Stimulated activated CD4-positive, alpha-beta T cell treated with anti-CD3 and anti-CD28 coated beads, TNF-alpha, amount 100 ng/mL, for 1 hour (primary cell): ENCODE measurements at places on chromosomes 4 and X.

GRCh38 chrX:139889760-139890159, 43.1 kb downstream of the ATP11C start:
- no peak for DNase-seq

GRCh38 chr4:155403886-155404285, 27.1 kb upstream of the MAP9 start:
- no peak for DNase-seq

DNA sequence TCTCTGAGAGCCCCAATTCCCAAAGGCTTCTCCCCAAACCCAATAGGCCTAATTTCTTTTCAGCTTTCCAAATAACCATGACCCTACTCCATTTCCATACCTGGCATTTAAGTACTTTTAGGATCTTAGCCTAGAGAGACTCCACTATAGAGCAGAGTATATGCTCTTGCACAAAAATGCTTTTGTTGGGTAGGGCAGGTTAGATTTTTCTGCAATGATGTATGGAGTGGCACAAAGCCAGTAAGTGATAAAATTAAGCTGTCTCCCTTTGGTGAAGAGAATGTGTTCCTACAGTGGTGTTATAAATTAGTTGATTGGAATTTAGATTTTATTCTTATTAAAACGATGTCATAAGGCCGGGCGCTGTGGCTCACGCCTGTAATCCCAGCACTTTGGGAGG, 124.9 kb downstream of the INPP4B start:
- DNase-seq, result no peak

DNA sequence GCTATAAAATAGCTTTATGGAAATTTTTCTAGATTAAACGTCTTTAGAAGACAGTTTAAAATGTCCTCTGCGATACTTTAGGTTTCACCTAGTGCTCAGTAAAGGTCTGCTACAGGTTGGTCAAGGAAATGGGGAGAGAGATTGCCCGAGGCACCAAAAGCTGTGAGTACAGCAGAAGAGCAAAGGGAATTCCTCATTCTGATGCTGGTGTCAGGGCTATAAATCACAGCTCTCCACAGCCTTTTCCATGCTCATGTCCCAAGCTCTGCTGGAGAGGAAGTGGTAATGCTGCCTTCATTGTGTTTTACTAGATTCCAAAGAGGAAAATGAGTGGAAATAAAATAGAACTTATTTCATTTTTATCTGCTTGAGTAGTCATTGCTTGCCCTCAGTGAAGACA, 2060.4 kb downstream of the ARAP2 start:
- no peak for DNase-seq

DNA sequence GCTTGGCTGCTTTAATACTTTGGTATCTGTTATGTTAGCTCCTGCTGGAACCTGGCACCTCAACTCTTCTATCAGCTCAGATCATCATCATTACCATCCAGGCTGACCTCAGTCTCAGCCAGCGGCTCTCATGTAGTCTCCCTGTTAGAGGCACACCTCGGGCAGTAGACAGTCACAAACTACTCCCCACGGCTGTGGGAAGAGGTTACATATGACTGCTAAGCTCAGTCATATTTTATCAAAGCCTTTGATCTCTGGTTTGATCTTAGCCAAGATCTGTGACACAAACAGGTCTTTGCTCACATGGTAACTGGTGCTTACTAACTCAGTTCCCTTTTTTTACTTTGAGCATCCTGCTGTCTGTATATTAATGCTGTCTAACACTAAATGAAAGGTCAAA, 384.9 kb downstream of the CENPC start:
- DNase-seq, result no peak

DNA sequence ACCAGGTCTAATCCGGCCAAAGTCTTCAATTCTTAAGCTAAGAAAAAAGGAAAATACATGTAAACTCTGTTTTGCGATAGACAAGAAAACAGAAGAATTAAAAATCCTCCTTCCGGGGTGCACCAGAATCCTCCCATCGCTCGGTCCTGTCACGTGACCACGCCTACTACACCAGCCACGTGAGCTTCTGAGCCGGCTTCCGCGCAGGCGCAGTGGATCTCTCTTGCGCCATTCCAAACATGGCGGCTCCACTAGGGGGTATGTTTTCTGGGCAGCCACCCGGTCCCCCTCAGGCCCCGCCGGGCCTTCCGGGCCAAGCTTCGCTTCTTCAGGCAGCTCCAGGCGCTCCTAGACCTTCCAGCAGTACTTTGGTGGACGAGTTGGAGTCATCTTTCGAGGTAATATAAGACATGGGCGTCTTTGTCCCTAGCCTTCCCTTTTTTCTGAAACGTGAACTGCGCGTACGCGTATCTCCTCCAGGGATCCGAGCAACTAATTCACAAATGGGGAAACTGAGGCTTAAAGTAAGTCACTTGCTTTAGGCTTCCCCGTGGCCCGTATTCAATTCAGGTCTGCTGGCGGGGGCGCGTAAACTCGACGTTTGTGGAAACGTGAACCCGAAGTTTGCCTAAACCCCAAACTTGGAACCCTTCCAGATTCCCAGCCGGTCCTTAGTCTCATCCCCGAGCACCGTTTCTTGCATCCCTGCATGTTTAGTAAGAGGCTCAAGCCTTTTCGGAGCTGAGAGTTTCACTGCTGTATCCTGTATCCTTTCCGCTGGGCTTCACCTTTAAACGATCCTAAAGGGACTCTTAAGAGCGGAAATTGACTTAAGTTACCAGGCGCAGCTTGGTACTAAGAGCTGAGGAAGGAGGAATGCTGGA, at the start of gene MED28:
MED28 (plus strand) TSS at position 226 of the 884 bp plus-strand sequence; CDS start at position 240, 14 bp downstream.
- DNase-seq, result peak; percentile 91

DNA sequence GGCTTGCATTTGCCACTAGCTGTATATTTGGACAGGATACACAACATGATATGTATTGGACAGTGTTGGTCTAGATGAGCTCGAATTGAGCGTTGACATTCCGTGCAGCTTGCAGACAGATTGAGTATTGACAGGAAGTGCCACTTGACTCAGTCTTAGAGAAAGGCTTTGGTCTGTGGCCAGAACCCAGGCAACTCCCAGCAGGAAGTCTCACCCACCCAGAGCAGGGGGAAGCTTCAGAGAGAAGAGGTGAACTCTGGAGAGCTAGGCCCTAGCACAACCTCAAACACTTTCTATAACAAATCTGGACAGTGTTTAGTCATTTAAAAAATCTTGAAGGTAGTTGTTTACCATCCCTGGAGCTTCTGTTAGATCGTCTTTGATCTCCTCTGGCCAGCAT, 280.5 kb downstream of the FBXW7 start:
- DNase-seq, result peak; percentile 54

DNA sequence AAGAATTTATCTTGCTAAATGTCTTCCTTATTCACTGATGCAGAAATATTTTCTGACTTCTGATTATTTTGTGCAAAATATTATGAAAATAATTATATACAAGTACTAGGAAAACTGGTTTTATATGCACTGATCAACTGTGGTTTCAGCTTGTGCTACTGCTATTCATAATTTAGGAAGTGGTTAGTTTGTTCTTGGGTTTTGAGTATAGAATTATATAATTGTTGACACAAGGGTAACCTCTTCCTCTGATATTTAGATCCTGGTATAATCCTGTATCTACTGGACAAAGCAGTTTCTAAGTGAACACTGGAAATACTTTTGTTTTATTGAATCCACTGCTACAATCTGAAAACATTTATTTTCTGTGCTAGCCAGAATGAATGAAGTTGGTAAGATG, 182.8 kb downstream of the PDGFC start:
- no peak for DNase-seq

- DNase-seq, result no peak
These were observed 53.2 kb downstream of the HTT-AS start for GRCh38 chr4:3021127-3021526.

DNA sequence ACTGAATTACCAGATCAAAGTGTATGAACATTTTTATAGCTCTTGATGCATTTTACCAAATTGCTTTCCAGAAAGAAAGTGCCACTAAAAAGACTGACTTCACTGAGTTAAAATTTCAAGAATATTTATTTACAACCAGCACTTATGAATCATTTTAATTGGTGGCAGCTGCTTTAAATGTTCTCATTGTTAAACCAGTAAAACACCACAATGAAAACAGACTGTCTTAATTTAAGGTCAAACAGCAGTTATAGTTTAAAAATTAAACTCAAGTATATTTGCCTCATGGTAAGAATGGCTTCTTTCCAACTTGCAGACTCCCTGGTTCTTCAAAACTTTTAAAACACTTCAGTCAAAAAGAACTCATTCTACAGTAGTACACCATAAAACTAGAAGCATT, 36.9 kb downstream of the AMMECR1 start:
- DNase-seq, result no peak

- no peak for DNase-seq
These were observed 1.1 kb upstream of the CUL4B start for GRCh38 chrX:120561634-120562568.

- no peak for DNase-seq
These were observed 483.6 kb downstream of the SH2D1A start for GRCh38 chrX:124829930-124830329.

- DNase-seq, result no peak
These were observed 153.3 kb downstream of the TMEM164 start for GRCh38 chrX:110156167-110156754.

DNA sequence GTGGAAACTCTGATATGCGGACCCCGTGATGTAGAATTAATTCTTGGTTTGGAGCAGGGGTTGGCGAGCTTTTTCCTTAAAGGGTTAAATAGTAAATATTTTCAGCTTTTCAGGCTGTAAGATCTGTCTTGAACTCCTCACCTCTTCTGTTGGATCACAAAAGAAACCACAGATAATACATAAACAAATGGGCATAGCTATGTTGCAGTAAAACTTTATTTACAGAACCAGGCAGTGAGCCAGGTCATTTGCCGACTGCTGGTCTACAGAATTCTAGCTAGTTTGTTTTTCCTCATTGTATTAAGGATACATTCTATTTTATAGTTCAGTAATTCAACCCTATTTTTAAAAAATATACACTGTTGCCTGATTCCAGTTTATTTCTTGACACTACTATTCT, 116.6 kb downstream of the PAPSS1 start:
- no peak for DNase-seq

GRCh38 chr4:22787753-22788375, 95.1 kb downstream of the GBA3 start:
- no peak for DNase-seq

- no peak for DNase-seq
These were observed 140.3 kb upstream of the SH3RF1 start for GRCh38 chr4:169410839-169411770.
